ENCODE measurements at places on chromosomes 2 and 18.

GRCh38 chr2:38690499-38691420 is 24.8 kb downstream of the GALM start:
- DNase-seq, result no peak

GRCh38 chr2:26573241-26573925 is 67.8 kb downstream of the CIB4 start:
- no peak for DNase-seq

- DNase-seq, result no peak
Observed at GRCh38 chr18:62848946-62849345, 133.6 kb downstream of the PHLPP1 start.

DNA sequence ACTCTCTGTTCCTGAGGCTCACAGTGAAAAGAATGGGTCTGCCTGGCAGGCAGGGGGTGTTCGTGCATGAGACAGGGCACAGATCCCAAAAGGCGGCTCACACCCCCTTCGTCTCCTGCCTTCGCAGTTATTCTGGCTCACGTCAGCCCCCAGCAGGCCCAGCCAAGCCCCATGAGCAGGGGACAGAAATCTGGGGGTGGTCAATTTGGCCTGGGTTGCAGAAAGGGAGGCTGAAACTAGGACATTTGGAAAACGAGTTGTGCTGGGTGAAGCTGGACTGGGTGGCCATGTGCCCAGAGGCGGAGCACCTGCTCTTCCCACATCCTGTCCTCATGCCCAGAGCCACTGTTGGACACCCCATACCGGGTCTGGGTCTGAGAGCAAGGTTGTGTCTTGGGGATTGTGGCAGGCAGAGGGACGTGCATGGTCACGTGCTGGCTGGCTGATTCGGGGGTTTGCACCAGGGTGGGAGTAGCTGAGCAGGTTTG is 99.0 kb upstream of the MCFD2 start:
- DNase-seq, result no peak

DNA sequence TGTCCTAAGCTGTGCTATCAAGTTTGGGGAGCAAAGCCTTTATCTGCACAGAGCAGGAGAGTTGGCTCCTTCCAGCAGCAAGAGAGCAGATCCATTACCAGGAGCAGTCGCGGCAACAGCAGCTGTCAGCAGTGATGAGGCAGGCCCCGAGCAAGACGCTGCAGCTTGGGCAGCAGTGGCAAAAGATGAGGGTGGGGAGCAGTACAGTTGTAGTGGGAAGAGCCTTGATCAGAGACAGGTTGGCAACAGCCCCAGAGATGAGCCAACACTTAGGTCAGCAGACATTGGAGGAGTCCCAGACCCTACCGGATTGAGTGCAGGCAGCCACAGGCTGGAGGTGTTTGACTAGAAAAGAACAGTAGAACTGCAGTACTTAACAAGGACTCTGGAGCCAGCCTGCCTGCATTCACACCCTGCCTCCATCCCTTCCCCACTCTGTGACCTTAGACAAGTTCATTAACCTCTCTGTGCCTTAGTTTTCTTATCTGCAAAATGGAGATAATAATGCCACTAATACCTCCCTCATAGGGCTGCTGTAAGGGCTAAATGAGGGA is 117.1 kb upstream of the SERTAD2 start:
- no peak for DNase-seq

- DNase-seq, result no peak
Observed at GRCh38 chr2:46273919-46274318, 23.3 kb upstream of the EPAS1 start.

GRCh38 chr2:47007223-47007825 is 91.7 kb upstream of the MCFD2 start:
- DNase-seq, result no peak

GRCh38 chr2:187966924-187967323 is 324.8 kb upstream of the GULP1 start:
- no peak for DNase-seq

DNA sequence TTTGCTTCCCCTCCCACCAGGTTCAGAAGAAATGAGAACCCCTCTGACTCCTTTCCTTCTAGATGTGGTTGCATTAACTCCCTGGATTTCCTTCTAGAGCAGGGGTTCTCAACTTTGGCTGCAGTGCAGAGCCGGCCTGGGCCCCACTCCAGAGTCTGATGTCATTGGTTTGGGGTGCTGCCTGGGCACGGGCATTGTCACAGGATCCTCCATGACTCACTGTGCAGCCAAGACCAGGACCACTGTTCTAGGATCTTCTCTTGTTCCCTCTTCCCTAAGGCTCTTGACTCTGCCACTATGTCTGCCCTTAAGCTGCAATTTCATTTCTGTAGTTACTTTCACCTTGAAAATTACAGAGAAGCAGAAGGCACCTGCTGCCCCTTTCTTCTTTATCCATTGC is 31.8 kb downstream of the TBC1D8 start:
- no peak for DNase-seq

DNA sequence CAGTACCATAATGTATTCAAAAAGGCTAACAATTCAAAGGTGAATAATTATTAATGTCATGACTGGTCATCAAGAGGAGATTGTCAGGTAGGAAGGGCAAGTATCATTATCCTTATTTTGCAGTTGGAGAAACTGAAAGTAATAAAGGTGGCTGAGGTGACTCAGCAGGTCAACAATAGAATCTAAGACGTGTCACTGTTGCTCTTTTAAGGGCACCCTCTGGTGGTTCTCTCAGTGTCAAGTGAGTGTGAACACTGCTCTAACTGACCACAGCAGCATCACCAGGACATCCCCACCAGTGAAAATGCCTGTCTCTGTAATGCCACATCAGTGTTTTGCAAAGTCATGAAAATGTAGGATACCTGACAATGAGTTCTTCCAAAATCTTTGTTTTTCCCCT is 69.7 kb downstream of the DCC start:
- DNase-seq, result no peak

DNA sequence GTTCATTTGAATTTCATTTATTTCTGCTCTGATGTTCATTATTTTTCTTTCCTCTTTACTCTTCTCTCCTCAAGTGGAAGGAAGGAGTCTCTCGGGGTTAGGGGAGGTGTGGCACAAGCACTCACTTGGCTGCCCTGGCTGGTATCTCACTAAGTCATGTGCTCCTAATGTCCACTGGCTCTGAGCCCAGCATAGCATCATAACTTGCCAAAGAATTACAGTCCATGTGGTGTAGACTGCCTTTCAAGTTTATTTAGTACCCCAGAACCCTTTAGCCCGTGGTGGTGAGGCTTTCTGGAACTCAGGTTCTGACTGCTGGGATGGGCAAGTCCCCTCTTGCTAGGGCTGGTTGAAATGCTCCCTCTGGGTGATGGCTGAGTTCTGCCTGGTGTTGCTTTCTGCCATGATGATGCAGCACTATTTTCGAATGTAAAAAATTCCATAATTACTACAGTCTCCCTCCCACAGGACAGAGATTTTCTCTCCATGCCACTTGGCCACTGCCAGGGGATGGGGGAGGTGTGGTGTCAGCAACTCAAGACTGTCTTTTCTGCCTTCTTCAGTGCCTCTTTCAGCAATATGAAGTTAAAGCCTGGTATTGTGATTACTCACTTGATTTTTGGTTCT is 22.2 kb downstream of the SPAG16 start:
- DNase-seq, result no peak

DNA sequence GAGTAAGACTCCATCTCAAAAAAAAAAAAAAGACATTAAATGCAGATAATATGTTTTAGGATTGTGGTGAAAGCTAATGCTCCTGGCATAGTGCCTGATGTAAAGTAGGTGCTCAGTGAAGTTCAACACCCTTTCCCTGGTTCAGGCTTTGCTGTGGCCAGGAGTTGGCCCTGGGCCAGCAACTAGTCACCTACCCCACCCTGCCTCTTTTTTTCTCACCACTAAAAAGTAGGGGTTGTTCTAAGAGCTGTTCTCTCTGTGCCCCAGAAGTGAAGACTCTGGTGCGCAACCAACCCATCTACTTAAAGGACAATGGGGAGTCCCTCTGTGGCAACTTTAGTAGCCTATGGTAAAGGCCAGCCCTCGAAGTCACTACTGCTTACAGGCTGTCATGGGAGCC is 75.9 kb downstream of the DNMT3A start:
- DNase-seq, result no peak

GRCh38 chr2:110748489-110748867 is 16.1 kb downstream of the ACOXL start:
- DNase-seq, result peak; percentile 70

DNA sequence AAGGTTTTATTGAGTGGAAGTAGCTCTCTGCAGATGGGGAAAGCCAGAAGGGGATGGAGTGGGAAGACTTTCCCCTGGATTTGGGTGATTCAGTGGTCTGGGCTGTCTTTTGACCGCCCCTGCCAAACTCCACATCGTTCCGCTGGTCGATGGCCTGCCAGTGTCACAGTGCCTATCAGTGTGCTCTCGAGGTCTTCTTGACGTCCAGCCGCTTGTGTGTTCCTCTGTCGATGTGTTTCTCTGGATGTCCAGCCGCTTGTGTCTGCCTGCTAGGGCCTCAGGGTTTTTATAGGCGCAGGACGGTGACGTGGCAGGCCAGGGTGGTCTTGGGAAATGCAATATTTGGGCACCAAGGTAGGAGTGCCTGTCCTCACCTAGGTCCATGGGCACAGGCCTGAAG is 1371.4 kb upstream of the PIK3C3 start:
- no peak for DNase-seq

- DNase-seq, result no peak
Observed at GRCh38 chr2:163713534-163714311, 22.1 kb downstream of the FIGN start.

GRCh38 chr18:63312737-63313395 is 6.7 kb downstream of the BCL2 start:
- DNase-seq, result no peak

- no peak for DNase-seq
Observed at GRCh38 chr18:28041366-28041765, 135.6 kb downstream of the CDH2 start.

- DNase-seq, result no peak
Observed at GRCh38 chr18:57427429-57428201, 7.6 kb upstream of the ONECUT2 start.

- DNase-seq, result no peak
Observed at GRCh38 chr18:13451661-13452387, 233.3 kb downstream of the LDLRAD4 start.

- DNase-seq, result peak; percentile 17
Observed at GRCh38 chr18:46334868-46335281, 230.7 kb downstream of the HAUS1 start.

- no peak for DNase-seq
Observed at GRCh38 chr2:145221516-145221915, 701.6 kb upstream of the ZEB2 start.

- no peak for DNase-seq
Observed at GRCh38 chr2:112840068-112840445, 3.5 kb upstream of the IL1B start.

DNA sequence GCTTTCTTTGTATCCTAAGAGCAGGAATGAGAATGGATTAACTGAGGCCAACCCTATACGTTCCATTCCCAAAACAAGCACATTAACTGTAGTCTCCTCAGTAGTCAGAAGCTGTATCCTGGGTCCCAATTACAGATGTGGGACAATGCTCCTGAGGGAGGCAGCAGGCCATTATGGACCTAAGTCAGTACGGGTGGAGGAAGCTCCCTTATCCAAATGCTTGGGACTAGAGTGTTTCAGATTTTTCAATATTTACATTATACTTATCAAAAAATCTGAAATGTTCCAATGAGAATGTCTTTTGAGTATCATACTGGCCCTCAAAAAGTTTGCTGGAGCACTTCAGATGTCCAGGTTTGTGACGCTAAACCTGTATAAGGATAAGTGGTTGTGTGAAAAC is 90.1 kb downstream of the PRELID3A start:
- no peak for DNase-seq

DNA sequence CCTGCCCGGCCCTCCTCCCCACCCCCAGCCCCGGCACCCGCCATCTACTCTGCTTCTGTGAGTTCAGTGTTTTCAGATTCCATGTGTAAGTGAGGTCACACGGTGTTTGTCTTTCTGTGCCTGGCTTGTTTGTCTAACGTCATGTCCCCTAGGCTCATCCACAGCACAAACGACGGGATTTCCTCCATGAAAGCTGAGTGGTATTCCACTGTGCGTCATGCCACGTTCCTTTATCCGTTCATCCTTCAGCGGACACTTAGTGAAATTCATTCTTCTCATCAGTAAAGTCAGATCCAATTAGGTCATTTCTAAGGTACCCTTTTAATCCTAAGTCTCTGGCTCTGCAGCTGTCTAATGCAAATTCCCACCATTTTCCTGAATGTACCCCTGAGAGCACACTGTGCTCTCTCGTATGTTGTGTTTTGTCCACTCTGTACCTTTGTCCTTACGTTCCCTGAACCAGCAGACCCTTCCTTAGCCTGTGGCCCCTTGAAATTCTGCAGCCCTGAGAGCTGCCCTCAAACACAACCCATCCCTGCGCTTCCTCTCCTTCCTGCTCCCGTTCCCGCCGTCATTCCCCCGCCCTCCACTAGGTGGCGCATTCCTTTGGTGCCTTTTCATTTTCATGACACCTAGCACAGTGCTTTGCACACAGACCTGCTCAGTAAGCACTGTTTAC is 44.1 kb downstream of the TRAPPC12 start:
- DNase-seq, result peak; percentile 84

GRCh38 chr2:121255358-121255757 is 29.6 kb downstream of the TFCP2L1 start:
- no peak for DNase-seq

GRCh38 chr2:37782721-37783371 is 111.4 kb upstream of the CDC42EP3 start:
- DNase-seq, result no peak

DNA sequence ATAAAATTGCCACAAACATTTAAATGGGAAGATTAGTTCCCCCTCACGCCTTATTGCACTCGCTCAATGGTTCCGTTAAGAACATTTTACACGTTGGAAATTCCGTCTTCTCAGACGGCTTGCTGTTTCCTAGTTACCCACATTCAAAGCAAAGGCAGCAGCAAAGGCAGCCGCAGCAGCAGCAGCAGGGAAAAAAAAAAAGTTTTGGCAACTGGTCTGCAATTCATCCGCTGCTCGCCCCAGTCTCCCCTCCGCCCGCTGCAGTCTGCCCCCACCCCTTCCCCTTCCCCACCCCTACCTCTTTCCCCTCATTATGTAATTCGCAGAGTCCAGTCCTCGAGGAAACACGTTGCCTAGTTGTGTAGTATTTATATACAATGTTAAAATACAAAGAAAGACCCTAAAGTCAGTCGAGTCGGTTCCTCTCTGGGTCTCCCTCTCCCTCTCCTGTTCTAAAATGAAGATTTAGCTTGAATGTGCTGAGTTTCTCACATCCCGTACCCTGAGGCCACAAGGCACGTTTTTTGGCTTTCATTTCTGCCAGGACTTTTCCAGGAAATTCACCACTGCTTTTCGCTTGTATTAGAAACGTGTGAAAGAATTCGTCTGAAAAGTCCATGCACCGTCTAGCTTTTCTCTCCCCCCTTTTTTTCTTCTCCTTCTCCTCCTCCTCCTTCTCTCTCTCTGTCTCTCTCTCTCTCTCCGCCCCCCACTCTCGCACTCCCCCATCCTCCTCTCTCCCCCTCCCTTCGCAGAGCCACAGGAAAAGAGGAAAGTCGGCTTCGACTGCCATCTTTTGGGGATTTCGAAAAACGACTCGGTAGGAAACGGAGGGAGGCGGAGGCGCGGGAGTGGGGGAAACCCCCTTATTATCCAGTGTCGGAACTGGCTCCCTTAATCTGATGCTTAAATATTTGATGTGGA is 140.0 kb downstream of the MEIS1 start:
- no peak for DNase-seq

DNA sequence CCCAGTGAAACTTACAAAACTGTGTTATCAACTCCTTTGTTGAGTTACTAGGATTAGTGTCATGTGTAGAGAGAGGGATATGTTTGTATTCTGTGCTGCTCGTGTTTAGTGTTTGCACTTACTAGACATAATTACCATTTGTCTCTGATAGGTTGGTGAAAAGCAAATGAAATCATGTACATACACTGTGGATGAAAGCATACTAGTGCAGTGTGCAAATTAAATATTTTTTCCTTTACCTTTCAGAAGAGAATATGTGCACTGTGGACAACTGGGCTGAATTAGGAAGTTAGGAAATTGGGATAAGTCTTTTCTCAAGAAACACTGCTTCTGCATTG is 1.2 kb downstream of the KIAA1328 start:
- DNase-seq, result no peak
